Ureter (tissue), 1 donor: ENCODE measurements at places on chromosomes 7 and 10. TPM values are rescaled to one million over a fixed set of nuclear protein-coding genes. Genes with fewer than 3 reads are reported as not detected.

DNA sequence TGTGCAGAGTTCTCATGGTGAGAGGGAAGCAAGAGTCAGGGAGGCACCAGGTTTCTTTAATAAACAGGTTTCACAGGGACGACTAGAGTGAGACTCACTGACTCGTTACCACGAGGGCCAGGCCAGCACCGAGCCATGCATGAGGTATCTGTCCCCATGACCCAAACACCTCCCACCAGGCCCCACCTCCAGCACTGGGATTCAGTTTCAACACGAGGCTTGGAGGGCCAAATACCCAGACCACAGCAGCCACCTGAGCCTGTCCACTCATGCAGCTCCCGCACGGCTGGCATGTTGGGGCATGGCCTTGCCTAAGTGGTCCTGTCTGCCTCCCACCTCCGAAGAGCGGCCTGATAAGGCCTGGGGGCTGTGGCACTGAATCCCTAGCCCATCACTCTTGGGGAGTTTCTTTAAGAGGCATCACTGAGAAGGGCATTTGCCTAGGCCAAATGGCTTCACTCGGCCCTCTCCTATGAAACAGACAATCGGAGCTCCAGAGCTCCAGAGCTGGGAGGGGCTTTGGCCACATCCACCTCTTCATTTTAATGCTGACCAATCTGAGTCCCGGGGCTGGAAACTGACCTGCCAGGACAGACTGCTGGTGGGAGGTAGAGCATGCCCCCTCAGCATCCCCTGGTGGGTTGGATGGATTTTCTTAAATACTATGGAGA lies 157.8 kb downstream of the DNAJB6 start:
- no peak for DNase-seq

DNA sequence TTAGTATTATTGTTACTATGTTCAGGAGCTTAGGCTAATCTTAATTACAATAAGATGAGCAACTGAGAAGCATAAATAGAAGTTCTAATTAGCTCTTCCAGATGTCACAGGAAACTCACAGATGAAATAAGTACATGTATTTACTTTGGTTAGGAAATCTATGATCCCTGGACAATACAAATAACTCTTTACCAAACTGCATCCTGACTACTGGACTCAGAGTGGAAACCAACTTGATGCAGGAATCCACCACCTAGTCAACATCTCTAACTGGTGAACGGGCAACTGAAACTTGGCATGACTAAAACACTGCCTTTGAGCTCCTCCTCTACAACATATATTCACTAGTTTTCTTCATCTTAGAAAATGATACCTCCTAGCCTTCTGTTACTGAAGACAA lies 193.2 kb downstream of the AGMO start:
- DNase-seq = no peak

DNA sequence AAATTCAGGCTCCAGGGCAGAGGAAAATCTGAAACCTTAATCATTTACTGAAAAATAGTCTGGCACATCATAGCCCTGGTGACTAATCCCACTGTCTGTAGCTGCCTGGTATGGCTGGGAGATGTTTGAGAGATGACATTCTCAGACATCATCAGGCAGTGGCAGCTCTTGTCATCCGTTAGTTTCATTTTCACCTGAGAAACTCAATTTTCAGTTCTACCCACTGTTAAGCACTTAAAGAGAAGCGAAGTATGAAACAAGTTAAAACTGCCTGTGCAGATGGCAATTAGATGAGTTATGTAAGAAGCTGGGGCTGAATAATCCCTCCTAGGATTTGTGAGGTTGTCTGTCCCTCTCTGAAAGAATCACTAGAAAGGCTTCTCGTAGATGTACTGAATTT lies 150.2 kb downstream of the NSUN6 start:
- no peak for DNase-seq

DNA sequence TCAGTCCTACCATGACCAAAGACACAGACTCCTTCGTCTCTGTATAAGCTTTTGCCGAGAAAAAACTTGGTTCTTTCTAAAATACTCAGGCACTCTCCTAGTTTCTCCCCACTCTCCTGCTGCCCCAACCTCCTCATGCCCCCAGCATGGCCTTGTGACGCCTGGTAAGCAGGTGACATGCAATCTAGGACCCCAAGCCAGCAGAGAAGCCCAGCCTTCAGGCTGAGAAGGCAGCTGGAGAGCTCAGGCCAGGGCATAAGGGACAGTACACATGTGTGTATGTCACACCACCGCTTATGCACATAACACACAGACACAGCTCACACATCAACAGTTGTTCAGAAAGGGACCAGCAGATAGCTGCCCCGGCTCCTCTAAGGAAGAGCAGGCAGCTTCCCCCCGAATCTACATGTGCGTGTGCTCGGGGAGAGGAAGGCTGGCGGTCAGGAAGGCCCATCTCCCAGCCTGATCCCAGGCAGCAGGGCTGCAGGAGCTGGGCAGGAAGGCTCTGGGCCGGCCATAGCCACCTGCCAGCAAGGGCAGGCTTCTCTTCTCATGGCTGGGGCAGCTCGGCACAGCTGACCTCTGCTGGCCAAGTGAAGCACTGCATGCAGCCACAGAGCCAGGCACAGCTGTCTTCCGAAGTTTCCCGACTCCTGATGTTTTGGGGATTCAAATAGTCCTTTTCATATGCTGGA lies 8.5 kb downstream of the DDX56 start:
- peak; percentile 74 for DNase-seq

Gene PPIF
- total RNA-seq = 108 TPM

Gene HOXA6
- total RNA-seq = 8.5 TPM
